ENCODE measurements at places on chromosomes 2 and 18. TPM values are rescaled to one million over a fixed set of nuclear protein-coding genes. Genes with fewer than 3 reads are reported as not detected.

LIMS4 gene
- 8.7 TPM for total RNA-seq

PLCL1 gene
- 11.1 TPM for total RNA-seq

ALPP gene
- total RNA-seq: not detected

HMSD gene
- not detected for total RNA-seq

FAHD2A gene
- 29.9 TPM for total RNA-seq

GPAT2 gene
- total RNA-seq: 2.0 TPM

ARHGEF33 gene
- total RNA-seq: 3.4 TPM

ORMDL1 gene
- 48.7 TPM for total RNA-seq

GRCh38 chr2:189500456-189501160 lies 59.3 kb downstream of the WDR75 start:
- H3K36me3 ChIP-seq: no peaks in the 10 kb centered on the region
- no peak overlapping the region for H3K27ac ChIP-seq
- no peaks in the 10 kb centered on the region for H3K27me3 ChIP-seq
- DNase-seq: no peak
- H3K4me1 ChIP-seq: peaks cover 8% of the 10 kb centered on the region

GRCh38 chr2:16747257-16747656 lies 81.6 kb upstream of the CYRIA start:
- no peaks in the 10 kb centered on the region for H3K27me3 ChIP-seq
- DNase-seq: no peak
- H3K36me3 ChIP-seq: no peaks in the 10 kb centered on the region
- H3K27ac ChIP-seq: no peak overlapping the region
- no peaks in the 10 kb centered on the region for H3K4me1 ChIP-seq

DNA sequence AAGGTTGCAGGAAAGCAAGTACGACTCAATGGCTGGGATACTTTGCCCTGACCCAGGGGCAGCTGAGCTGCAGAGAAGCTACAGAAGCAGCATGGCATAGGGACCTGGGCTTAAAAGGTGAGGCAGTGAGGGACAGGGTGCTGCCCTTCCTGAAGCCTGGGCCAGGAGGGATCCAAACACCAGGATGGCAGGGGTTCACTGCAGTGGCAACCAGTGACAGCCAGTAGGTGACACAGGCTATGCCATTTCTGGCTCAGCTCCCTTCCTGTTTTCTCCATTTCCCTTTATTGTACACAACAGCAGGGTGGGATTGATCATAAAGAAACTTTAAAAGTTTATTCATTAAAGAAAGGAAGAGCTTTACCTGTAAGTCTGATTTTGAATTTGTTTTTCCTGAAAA lies 48.8 kb downstream of the CABYR start:
- no peaks in the 10 kb centered on the region for H3K36me3 ChIP-seq
- DNase-seq: no peak
- no peaks in the 10 kb centered on the region for H3K27me3 ChIP-seq
- no peak overlapping the region for H3K27ac ChIP-seq

DNA sequence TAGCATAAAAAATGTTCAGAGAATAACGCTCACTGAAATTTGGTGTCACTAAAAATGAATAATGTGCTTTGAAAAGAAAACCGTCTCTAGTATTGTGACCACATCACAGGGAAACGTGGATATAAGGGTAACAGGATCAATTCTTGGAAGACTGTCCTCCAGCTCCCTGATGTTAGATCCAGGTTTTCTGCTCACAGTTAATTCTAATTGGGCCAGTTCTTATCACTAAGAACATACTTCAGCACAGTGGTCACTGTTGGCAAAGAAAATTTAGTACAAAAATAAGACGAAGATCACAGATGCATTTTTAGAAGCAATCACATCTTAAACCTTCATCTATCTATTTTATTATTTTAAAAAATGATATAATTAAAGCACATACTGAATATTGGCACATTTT lies 57.0 kb upstream of the CD226 start:
- no peak for DNase-seq
- peaks cover 5% of the 10 kb centered on the region for H3K4me1 ChIP-seq

- no peaks in the 10 kb centered on the region for H3K4me1 ChIP-seq
- no peak for DNase-seq
- no peaks in the 10 kb centered on the region for H3K36me3 ChIP-seq
- no peak overlapping the region for H3K27ac ChIP-seq
- H3K27me3 ChIP-seq: no peaks in the 10 kb centered on the region
Measured at GRCh38 chr2:132632000-132632649, 37.9 kb downstream of the LYPD1 start.

DNA sequence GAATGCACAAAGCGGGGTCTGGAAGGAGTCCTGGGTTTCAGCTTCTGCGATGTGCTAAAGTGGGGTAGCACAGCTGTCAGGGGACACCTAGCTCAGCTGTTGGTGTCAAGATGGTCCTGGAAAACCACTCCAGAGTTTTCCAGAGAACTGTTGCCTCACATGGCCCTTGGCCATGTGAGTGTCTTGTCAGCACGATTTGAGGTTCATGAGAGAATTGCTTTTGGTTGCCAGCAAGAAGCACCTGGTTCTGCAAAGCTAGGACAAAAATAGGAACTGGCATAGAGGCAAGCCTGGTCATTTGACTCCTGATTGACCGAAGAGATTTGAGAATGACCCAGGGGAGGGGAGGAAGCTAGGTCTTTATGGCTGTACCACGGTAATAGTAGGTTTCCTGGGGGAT lies 50.4 kb upstream of the CTLA4 start:
- H3K27me3 ChIP-seq: no peaks in the 10 kb centered on the region
- no peaks in the 10 kb centered on the region for H3K36me3 ChIP-seq
- no peaks in the 10 kb centered on the region for H3K4me1 ChIP-seq
- H3K4me3 ChIP-seq: no peak overlapping the region
- no peak for DNase-seq
- H3K27ac ChIP-seq: no peak overlapping the region

GRCh38 chr2:215839309-215839708 lies 174.0 kb downstream of the MREG start:
- no peaks in the 10 kb centered on the region for H3K27me3 ChIP-seq
- H3K4me3 ChIP-seq: no peak overlapping the region
- H3K27ac ChIP-seq: no peak overlapping the region

DNA sequence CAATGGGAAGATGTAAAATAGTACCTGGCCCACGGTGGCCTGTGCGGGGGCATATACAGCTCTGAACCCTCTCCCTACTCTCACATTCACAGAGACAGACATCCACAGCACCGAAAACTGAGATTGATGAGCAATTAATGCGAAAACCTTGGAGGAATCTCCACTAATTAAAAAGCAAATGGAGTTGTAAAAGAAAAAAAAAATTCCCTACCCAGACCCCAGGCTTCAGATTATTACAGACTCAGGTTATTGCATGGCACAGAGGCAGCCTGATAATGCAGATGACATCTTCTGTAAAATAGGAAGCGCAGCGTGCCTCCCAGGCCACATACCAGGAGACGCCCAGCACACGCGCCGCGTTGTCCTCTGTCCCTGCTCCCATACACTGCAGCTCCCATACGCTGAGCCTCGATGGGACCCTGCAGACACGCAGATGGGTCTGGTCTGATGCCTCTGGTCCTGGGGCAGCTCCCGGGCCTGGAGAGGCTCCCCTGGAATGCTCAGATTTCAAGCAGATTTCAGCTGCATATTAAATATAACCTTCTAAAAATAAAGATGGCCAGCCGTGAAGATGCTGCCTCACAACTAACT lies 496.1 kb upstream of the MYT1L start:
- no peak overlapping the region for H3K27ac ChIP-seq
- no peaks in the 10 kb centered on the region for H3K4me1 ChIP-seq
- DNase-seq: no peak
- no peaks in the 10 kb centered on the region for H3K36me3 ChIP-seq
- no peaks in the 10 kb centered on the region for H3K27me3 ChIP-seq

DNA sequence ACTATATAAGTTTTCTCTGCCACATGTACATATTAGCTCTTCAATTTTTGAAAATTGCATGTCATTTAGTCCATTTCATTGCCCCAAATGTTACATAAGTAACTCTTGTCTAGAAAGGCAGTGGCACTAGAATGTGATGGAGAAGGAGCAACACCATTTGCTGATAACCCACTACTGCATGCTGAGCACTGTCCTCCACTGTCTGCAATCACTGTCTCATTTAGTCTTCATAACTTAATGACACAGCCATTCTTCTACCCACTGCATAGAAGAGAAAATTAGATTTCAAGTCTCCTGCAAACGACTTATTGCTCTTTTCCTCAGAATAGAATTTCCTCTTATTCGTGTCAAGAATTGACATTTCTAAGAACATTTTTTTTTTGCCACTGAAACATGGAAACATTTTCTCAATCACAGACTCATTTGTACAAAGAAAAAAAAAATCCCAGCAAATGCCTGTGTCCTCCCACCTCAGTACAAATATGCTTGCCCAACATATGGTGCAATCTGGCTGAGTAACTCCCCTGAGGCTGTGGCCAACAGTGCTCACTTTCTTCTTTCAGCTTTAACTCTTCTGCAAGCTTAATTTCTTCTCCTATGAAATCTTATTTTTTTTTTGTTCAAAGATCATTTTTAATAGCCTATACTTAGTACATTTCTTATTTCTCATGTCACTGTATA lies 768.6 kb upstream of the HS6ST1 start:
- no peaks in the 10 kb centered on the region for H3K4me1 ChIP-seq
- DNase-seq: no peak
- H3K27me3 ChIP-seq: no peaks in the 10 kb centered on the region
- no peak overlapping the region for H3K27ac ChIP-seq
- H3K4me3 ChIP-seq: no peak overlapping the region
- no peaks in the 10 kb centered on the region for H3K36me3 ChIP-seq

DNA sequence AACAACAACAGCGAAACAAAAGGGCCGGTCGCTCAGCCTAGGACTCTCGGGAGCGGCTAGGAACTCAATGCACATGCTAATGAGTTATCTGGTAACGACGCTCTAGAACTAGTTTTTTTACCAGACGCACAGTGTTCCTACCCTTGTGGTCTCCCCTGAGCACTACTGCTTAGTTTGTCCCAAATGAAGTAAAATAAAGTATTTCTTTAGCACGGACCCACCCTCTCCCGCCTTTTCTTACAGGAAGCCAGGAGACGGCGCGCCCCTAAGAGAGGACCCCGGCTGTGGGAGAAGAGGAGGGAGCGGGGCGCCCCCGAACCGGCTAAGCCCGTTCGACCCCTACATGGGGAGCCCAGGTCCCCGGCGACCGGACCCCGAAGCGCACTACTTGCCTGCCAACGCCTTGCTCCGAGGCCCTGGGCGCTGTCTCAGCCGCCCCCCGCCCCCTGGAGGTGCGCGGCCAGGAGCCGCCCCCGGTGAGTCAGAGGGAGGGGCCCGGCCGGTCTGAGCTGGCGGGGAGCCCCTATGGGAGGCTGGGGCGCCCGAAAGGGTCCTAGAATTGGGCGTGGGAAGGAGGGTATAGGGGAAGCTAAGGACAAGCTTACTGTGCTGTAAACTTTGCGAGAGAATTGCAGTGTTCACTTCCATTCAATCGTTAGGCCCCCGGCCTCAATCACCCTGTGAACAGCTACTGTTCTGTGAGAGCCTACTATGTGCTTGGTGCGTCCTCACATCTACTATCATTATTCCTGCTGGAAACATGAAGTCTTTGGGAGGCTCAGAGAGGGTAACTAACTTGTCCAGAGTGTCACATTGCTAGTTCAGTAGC lies 3.6 kb upstream of the CAPG start:
- no peaks in the 10 kb centered on the region for H3K36me3 ChIP-seq
- H3K27ac ChIP-seq: no peak overlapping the region
- peak overlapping the region; percentile 65 for H3K4me3 ChIP-seq
- peak; percentile 74 for DNase-seq
- no peaks in the 10 kb centered on the region for H3K4me1 ChIP-seq
- no peaks in the 10 kb centered on the region for H3K27me3 ChIP-seq

All from ovary (tissue), 10 donors.